ENCODE measurements at places on chromosomes 5 and 9.

DNA sequence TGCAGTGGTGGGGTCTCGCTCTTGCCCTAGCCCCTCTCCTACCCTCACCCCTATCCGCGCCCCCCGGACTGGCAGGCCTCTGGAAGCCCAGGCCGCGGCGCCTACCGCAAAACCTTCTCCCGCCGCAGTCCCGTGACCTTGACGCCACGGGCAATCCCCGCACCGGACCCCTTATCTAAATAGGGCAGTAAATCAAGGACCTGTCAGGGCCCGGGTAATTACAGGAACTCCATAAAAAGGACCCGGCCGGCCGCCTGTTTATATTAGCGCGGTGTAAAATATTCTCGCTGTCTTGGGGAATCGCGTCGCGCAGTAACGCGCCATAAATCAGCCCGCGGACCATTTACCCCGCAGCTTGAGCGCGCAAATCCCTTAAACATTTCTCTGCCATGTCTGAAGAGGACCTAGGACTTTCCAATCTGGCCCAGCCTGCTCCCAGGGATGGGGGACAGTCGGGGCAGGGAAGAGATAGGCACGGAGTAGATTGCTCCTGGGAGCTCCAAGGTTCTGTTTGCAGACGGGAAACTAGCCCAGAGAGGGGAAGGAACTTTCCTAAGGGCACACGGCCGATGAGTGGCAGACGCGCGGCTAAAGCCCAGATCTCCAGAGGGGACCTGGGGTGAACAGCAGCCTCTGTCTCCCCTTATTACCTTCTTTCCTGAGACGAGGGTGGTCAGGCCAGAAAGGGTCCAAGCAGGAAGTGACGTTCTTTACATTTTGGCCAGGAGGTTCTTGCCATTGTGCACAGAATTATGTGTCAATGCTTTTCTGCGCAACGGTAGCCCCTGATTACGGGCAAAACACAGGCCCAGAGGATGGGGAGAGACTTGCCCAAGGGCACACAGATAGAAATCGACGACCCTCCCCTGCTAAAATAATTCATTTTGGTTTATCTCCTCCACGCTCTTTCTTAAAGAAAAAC lies 4.8 kb upstream of the HAND1 start:
- DNase-seq: no peak

DNA sequence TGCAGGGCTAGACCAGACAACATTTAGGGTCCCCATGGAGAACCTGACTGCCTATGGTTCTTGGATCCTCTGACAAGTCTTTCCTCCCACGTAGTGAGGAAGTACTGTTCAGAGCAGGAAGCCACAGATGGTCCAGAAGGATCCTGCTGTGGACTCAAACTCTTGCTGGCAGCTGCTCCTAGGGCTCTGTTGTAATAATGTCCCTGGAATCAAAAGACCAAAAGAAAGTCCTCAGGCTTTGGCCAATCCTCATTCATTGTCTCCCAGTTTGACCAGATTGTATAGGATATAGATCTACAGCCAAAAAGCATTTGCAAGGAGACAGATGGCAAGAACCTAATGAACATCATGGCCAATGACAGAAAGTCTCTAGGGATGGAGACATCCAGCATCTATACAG lies 53.9 kb downstream of the SEMA6A start:
- DNase-seq: no peak

DNA sequence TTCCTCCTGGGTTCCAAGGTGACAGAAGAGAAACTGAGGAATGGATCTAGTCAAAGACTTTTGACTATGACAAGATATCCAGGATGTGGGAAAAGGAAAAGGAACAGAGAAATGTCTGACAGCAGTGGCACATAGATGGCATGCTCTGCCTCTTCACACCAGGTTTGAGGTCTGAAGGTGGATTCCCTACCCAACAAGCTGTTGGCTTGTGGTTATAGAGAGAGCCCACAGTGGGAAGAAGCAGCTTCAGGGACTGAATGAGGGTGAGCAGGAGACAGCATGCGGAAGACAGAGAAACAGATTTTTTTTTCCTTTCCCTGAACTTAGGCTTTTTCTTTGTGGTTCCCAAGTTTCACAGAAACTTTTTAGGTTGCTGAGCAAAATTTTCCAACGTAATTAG lies 20.6 kb downstream of the IFNW1 start:
- DNase-seq: no peak

DNA sequence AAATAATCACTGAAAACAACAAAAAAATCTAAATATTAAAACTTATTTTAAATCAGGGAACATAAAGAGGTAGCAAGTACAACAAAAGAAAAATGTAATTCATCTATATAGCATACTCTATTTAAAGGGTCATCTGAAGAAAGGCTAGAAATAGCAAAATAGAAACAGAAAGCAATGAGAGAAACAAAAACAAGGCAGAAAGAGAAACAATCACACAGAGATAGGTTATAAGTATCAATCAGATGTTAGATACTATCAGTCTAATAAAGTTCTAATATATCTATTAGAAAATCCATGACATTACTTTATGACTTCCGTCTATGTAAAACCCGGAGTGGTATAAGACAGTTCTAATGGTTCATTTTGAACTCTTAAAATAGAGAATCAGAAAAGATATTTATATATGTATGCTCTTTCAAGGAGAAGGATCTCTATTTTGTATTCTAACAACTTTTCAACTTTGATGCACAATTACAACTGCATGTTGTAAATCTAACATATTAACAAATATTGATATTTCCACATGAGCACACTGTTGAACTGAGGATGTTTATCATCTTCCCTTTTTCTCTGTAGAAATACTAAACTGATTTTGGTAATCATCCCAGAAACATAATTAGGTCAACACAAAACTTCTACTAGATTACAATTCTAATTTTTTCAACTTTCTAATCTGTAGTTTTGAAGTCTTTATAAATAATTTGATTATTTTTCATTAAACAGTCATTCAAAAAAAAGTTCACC lies 15.8 kb downstream of the RICTOR start:
- no peak for DNase-seq

- no peak for DNase-seq
Measured at GRCh38 chr9:131402073-131402472, 8.2 kb downstream of the PRRC2B start.

DNA sequence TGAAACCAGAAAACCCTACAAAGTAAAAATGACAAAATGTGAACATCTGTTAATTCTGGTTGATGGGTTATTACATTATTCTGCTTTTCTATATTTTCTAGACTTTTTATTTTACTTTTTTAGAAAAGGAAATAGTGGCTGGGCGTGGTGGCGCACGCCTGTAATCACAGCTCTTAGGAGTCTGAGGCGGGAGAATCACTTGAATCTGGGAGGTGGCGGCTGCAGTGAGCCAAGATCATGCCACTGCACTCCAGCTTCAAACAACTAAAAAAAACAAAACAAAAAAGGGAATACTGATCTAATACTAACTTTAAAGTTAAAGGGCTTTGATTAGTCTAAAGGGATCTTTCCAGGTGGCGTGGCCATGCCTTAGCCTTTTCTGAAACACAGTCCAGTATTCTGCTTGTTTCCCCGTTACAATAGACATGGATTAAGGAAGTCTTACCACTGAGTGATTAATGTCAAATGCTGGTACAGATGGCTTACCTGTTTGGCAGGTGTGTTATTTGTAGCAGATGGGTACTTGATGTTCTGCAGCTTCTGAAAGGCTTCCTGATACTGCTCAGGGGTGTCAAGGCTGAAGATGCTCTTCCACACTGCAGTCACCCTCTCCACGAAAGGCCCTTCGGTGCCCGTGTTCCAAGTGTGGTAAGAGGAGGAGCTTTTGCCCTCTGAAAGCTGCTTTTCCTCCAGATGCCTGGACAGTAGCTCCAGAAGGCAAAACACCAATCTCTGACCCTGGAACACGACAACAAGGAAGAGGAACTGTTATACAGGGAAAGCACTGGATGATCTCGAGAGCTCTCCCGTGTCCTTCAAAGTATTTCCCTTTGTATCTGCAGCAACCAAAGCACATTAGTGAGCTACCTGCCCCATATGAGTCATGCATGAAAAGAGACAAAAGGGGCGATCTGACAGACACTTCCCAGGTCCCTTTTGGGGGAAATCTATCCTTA lies 37.5 kb downstream of the CNOT8 start:
- DNase-seq: no peak

DNA sequence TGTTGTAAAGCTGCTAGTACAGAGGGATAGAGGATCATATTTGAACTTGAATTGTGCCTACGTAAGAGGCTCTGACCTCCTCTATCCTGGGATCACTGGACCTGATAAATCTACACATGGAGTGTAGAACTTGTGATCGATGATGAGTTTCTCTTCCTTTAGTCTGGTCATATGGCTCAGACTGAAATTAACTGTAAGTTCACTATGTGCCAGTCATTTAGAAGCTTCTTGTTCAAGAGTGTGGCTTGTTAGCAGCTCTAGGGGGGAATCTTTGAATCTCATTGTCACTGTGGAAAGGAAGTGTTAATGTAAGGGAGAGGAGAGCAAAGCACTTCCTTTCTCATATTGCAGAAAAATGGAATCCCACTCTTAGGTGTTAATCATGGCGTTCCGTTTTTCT lies 12.1 kb downstream of the ZBTB34 start:
- no peak for DNase-seq

- DNase-seq: no peak
Measured at GRCh38 chr5:107610798-107611197, 59.9 kb downstream of the EFNA5 start.

- DNase-seq: no peak
Measured at GRCh38 chr9:123861086-123861755, 68.7 kb downstream of the DENND1A start.

- DNase-seq: no peak
Measured at GRCh38 chr5:87307796-87308423, 40.2 kb downstream of the RASA1 start.

GRCh38 chr5:7897014-7897600 lies 28.2 kb downstream of the MTRR start:
- no peak for DNase-seq

All from stimulated activated CD4-positive, alpha-beta T cell treated with anti-CD3 and anti-CD28 coated beads, Interleukin-1b, Interleukin-23, amount 100 ng/mL, for 48 hours (primary cell).